ENCODE measurements at places on chromosomes 1 and 21.
A peak's percentile ranks its signal among the peaks of the same experiment; 100 is the strongest.

- peak; percentile 57 for DNase-seq
Measured at GRCh38 chr21:38171723-38172344, 85.0 kb upstream of the KCNJ15 start.

DNA sequence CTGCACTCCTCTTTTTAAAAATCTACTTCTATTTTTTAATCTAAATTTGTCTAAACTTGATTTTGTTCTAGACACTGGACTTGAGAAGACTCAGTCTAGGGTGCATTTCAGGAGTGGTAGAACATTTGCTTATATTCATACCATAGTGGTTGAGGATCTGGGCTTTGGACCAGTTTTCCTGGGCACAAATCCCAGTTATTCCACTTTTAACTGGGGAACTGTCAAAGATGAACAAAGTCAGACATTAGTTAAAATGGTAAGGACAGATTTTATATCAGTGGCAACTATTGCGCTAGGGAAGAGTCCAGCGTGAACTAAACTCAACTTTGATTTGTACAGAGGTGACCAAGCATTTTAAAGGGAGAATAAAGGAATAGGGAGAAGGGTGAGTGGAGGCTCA lies 102.4 kb downstream of the FMN2 start:
- DNase-seq: no peak

GRCh38 chr1:8603220-8603616 lies 214.2 kb downstream of the RERE start:
- DNase-seq: no peak

DNA sequence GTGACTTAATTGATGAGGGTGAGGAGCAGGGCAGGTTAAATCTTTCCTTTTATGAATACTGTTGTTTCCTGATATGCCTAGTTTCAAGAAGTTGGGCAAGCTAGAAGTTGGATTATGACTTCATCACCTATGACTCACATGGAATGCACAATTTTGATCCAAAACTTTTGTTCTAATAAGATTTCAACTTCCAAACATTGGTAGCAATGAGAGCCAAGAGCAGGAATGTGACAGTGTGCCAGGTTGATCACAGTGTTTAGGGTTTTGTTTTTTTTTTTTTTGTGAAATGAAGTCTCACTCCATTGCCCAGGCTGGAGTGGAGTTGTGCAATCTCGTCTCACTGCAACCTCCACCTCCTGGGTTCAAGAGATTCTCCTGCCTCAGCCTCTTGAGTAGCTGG lies 349.4 kb downstream of the DUSP10 start:
- DNase-seq: peak; percentile 63

DNA sequence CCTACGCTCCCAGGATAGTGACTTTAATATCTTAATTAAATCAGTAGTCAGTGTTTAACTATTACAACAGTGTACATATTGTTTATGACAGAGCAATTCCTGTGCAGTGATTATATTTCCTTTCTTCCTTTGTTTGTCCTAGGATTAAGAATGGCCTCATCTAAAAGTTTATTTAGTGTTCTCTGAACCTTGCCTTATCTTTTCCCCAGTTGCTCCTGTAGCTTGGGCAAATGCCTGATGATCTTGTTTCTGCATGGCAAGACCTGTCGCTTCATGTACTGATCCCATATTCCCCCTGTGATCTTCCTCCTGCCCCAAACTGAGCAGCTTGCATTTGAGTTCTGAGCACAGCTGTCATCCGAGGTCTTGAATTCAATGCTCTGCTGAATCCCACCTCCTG lies 69.1 kb upstream of the STUM start:
- no peak for DNase-seq

- DNase-seq: no peak
Measured at GRCh38 chr1:185368313-185368855, 51.3 kb upstream of the IVNS1ABP start.
